Stimulated activated naive CD8-positive, alpha-beta T cell treated with anti-CD3 and anti-CD28 coated beads, Interleukin-15, amount 100 ng/mL, for 72 hours (primary cell): ENCODE measurements at places on chromosomes 4 and X.

- no peak for DNase-seq
These were observed 574.6 kb downstream of the RAPGEF2 start for GRCh38 chr4:159677521-159677920.

DNA sequence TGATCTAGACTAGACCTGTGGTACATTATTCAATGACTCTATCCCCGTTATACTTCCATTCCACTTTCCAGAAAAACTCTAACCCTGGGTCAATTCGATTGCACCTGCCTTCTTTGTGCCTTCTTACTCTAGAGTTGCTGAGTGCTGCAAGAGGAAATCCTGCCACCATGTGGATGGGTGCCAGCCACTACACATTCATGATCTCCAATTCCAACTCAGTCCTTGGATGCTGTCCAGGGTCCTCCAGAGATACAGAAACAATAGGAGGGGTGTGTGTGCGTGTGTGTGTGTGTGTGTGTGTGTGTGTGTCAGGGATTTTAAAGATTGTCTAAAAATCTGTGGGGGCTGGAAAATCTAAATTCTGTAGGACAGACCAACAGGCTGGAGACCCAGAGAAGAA lies 42.9 kb upstream of the INTS6L start:
- peak; percentile 7 for DNase-seq

GRCh38 chr4:159764343-159764952 lies 661.6 kb downstream of the RAPGEF2 start:
- no peak for DNase-seq

- peak; percentile 73 for DNase-seq
These were observed 15.6 kb upstream of the ASMTL start for GRCh38 chrX:1468250-1468772.

DNA sequence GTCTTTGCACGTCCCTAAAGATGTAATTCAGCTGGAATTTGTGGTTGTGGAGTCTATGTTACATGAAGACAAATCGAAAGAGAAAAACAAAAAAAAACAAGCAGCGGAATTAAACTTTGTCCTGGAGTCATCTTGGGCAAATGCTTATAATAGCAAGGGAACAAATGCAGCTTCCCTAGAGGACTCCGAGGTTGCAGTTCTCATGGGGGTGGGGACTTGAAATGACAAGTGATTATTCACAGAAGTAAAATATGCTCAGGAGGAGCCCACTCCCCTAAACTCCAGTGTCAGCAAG lies 362.4 kb downstream of the ARHGAP24 start:
- no peak for DNase-seq

- DNase-seq = no peak
These were observed 155.8 kb downstream of the SHROOM3 start for GRCh38 chr4:76590798-76591281.

- DNase-seq = peak; percentile 33
These were observed 17.6 kb downstream of the TMEM187 start for GRCh38 chrX:153989973-153990655.

DNA sequence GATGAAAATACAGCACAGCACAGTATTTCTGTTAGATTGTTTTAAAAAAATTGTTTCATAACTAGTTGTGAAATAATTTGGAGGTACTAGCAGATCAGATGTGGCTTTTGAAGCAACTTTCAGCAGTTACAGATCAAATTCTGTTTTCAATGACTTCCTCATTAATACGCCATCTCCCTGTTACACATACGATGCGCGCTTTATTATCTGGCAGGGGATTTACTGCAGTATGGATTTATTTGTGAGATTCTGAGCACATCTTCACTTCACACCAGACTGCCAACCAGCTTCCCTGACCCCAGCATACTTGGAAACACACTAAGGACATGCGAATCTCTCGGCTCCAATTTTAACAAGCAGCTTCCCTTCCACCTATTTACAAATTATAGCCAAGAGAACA lies 235.5 kb upstream of the DIAPH2 start:
- no peak for DNase-seq

- peak; percentile 31 for DNase-seq
These were observed 26.8 kb upstream of the TMEM184C start for GRCh38 chr4:147590249-147590920.

DNA sequence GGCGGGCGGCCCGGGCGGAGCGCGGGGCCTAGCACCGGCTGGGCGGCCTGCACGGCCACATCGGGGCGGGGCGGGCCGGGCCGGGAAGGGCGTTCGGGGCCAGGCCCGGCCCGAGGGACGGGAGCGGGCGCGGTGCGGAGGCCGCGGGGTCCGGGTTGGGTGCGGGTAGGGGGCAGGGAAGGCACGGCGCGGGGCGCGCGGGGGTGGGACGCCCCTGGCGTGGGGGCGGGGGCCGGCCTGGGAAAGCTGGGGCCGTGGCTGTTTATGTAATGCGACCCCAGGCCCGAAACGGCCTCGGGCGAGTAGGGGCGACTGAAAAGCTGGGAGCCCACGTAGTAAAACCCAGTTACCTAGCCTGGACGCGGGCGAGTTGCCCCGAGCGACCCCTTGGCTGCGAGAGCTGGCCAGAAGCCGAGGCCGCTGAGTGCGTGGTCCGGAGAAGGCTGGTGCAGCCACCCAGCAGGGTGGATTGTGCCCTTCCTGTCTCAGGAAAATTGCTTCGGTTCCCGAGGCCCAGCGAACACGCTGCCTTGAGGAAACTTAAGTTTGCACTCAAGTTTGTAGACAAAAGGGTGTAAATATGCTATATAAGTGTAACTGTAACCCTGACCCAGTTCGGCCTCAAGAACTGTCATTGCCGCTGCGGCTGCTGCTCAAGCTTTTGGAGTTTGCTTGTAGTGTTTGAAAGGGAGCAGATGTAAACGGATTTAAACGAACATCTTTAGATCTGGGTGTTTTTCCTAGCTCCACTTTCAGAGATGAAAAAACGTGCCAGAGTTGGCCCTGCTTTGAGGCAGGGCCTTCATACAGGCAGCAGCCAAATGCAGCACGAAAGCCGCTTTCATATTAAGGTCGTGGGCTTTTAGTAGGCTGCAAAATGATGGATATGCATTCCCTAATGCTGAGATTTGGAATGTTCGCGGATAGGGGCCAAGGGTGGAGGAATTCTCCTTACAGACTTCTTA lies 674 bp downstream of the SEC24B start:
- DNase-seq = no peak

- DNase-seq = no peak
These were observed 139.6 kb upstream of the WDR1 start for GRCh38 chr4:10256203-10256602.

DNA sequence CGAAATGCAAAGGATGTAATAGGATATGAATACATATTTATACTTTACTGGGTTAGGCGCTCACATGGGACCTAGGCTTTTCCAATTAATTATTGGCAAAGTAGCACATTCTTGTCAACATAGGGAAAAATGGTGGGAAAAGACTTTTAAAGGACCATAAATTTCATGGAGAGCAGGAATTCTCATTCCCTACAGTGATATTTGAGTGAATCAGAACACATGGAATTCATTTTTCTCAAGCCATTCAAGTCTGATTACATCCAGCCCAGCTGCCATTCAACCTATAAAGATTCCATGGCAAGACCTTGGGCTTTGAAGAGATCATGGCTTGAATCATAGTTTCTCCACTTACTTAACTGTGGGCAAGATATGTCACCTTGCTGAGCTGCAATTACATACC lies 150.4 kb downstream of the SOWAHB start:
- no peak for DNase-seq

- no peak for DNase-seq
These were observed 140.4 kb downstream of the MID1IP1 start for GRCh38 chrX:38941675-38942074.

DNA sequence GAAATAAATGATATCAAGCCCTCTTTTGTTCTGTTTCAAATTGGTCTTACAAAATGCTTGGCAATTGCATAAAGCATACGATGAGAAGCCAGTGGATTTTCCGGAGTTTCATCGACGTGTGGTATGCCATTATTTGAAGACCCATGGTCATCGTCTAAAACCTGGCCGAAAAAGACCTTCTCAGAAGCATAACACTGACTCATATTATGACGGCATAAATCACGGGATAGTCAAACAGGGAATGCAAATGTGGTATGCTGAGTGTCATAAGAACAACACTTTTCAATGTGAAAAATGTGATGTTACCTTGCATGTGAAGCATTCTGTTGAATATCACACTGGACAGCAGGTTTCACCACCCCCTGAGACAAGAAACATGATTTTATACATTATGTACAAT lies 695.2 kb downstream of the GRXCR1 start:
- DNase-seq = no peak
